GM12864 (cell line): ENCODE measurements at places on chromosomes 11 and 22.

DNA sequence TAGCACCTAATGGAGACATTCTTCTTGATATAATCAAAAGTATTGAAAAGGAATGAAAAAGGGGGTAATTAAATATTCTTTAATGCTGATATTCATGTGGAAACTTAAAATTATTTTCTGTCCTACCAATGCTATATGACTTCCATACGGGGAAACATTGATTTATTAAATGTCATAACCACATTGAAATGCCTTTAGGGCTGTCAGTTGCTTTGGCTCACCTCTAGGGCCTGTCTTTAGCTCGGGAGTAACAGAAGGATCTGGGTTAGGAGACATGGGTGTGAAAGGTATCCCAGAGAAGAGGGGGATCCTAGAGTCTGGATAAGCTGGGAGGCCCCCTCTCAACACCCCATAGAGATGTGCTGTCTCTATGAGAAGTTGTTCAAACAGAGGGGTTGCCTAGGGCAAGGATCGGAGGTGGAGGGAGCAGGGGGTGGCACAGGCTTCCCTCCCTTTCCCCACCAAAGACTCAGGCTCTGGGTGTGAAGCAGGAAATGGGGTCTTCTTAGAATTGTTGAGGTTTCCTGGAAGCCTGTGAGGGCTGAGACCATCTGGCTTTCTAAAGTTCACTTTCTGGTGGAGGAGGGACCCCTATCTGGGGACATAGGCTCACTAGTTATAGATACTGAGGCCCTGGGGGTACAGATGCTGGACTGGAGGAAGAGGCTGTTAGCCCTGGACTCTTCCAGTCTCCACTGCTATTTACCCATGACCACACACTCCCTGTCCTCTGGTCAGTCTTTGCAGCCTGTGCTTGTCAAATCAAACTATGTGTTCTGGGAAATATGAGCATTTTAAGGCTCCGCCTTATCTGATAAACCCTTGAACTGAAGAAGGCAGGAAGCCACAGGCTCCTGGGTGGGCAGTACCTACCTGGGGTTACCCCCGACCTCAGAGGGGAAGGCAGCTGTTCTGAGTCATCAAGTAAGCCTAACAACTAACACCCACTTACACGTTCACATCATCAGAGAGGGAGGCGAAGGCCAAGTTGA lies 55.8 kb upstream of the RRAS2 start:
- peak; percentile 24 for DNase-seq

GRCh38 chr11:121932646-121933185 lies 183.3 kb downstream of the BLID start:
- DNase-seq: no peak

DNA sequence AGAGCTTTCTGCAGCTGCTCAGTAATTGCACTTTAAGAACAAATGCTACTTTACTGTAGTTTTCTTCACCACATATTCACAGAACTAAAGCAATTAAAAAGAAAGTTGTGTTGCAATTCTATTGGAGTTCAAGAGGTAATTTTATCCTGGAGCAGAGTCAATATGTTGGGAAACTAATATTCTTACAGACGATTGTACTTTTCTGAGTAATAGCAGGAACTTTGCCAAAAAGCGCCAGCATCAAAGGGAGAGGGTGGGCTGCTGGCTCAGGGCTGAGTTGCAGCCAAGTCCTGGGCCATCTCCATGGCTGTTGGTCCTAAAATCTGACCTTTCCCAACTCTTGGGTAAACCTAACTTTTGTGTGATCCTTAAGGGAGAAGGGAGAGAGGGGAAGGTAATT lies 73.6 kb upstream of the MYO18B start:
- DNase-seq: no peak

GRCh38 chr11:11856638-11857037 lies 14.9 kb downstream of the USP47 start:
- no peak for DNase-seq

GRCh38 chr22:42685941-42686653 lies 34.6 kb downstream of the A4GALT start:
- no peak for DNase-seq

GRCh38 chr11:116376054-116376453 lies 396.7 kb downstream of the BUD13 start:
- no peak for DNase-seq

DNA sequence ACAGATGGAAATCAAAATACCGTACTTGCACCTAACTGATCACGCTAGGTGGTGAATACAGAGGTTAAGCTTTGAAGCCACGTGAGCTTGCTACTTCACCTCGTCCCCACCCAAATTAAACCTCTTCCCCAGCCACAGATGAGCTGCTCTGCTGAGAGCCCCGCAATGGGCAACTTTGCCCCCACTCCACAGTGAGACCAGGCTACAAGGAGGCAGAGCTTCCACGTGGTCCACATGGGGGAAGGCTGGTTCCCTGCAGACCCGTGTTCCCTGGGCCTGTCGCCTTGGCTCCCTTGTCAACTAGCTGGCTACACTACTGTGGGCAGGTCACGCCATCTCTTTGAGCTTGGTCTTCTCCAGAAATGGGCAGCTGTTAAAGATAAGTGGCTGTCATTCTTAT lies 10.9 kb downstream of the CD5 start:
- DNase-seq: no peak

DNA sequence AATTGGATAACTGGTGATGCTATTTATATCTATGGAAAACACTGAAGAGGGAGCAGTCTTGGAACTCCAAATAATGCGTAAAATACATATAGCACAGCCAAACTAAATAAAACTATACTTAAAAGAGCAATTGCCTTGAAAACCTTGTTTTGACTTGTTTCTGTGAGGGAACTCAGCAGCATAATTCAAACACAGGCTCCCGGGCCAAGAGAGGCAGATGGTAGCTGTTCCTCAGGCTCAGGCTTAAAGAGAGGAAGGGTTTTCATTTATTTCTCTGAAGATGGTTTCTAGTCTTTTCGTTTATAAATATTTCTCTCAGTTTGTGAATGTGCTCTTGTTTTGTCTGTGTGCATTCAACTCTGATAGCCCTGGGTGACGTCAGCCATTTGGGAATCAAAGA lies 82.4 kb downstream of the FANCF start:
- no peak for DNase-seq

- no peak for DNase-seq
These were observed 72.3 kb downstream of the SHANK2 start for GRCh38 chr11:71179877-71180605.
